ENCODE measurements at places on chromosomes 12 and 14.

DNA sequence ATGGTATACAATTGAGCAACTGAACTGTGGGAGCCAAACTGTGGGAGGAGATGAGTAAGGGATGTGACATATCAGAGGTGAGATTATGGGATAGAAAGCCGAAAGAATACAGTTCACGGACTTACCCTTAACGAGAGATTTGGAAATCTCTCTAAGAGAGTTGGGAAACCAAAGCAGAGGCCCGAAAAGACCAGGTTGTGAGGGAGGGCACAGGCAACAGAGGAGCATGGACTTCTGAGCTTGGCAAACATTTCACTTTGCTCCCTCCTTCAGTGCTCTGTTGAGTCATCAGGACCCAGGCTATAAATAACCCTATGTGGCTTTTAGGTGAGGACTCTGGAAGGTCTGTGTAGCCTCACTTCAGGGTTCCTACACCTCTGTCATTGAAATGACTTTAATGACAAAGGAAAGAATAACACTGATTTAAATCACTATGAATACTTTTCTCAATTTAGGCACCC, 120.6 kb downstream of the TGFB3 start:
- DNase-seq: no peak

GRCh38 chr14:97924922-97925613, 1127.9 kb downstream of the VRK1 start:
- no peak for DNase-seq

- no peak for DNase-seq
Measured at GRCh38 chr14:58744801-58745394, 107.1 kb downstream of the DACT1 start.

DNA sequence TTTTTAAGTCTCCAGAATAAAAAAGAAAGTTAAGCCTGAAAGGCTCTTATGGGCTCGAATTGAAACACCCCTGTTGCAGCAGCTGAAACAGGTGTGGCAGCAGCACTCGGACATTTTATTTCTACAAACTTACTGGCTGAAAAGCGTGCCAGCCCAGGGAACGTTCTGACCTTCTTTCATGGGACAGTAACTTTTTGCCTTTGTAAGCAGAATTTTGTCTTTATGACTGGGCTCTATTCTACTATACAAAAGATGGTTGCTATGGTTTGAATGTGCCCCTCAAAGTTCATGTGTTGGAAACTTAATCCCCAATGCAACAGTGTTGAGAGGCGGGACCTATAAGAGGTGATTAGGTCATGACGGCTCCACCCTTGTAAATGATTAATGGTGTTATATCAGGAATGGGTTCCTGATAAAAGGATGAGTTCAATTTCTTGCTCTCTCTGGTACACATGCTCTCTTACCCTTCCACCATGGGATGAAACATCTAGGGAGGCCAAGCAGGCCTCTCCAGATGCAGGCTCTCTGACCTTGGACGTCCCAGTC, 52.7 kb downstream of the PELI2 start:
- no peak for DNase-seq

GRCh38 chr12:105764216-105764835, 374.4 kb downstream of the NUAK1 start:
- DNase-seq: no peak

- DNase-seq: no peak
Measured at GRCh38 chr12:16136219-16136988, 141.1 kb downstream of the SLC15A5 start.

DNA sequence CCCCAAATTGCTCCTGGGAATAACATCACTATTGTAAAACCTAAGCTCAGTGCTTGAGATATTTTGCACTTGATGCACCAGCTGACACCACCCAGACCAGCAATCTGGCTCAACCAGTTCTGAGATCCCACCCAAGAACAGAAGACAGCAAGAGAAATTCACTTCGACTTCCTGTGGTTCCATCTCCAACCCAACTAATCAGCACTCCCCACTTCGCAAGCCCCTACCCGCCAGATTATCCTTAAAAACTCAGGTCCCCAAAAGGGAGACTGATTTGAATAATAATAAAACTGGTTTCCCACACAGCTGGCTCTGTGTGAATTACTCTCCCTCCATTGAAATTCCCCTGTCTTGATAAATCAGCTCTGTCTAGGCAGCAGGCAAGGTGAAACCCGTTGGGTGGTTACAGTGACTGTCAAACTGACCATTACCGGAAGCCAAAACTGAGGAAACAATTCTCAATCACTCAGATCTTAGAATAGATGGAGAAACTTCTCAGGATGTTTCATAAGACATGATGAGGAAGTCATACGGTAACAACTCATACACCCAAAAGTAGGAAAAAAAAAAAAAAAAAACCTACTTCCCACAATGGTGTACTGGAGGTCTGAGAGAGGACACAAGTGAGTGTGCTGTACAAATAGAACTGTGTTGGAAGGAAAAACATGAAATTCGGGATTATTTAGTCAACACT, 92.4 kb downstream of the TMTC1 start:
- no peak for DNase-seq

DNA sequence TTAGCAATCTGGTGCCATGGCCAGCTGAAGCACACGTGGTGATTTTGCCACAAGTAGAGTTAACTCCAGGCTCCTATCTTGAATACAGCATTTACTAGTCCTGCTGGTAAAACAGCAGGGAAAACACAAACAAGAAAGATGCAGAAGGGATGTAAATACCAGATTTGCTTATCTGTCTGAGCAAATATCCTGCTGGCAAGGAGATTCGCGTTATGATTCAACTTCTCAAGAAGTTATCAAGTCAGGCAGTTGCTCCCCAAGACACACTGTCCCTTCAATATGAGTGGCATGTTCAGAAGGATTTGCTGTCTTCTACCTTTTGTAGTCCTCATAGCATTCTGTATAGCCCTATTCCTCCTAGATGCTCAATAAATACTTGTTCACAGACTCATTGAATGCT, 171.2 kb upstream of the EGLN3 start:
- no peak for DNase-seq

- no peak for DNase-seq
Measured at GRCh38 chr12:95202691-95203486, 14.4 kb downstream of the FGD6 start.

DNA sequence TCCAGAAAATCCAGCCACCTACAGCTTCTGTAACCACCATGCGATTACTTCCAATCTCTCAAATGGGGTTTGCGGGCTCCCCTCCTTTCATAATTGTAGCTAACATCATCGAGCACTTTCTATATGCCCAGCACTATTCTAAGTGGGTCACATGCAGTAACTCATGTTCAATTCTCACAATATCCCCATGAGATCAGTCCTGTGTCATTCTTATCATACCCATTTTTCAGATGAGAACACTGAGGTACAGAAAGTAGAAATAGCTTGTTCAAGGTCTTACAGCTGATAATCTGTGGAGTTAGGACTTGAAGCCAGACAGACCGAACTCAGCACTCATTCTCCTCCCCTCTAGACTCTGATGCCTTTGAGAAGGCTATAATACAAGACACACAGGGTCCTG, 74.9 kb downstream of the EID3 start:
- no peak for DNase-seq

Measured in dorsolateral prefrontal cortex (tissue), 122 donors.